Endodermal cell (in vitro differentiated cells): ENCODE measurements at places on chromosomes 5 and 9.
A peak's percentile ranks its signal among the peaks of the same experiment; 100 is the strongest.

DNA sequence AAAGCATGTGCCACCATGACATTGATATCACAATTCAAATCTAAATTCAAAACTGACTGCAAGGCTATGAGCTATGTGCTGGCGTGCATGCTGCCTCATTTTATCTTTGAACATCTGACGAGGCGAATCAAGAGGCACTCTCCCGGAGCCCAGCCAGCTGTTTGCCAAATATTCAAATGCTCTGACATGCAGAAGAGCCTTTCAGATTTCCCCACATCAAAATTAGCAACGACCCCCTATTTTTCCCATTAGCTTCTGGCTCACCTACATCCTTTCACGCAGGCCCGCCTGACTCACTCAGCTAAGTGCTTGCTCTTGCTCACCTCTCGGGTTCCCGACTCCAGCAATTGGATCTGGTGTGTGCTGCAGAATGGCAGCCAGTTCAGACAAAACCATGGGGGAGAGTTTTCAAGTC, 159.0 kb downstream of the NR2F1-AS1 start:
- peak; percentile 75 for DNase-seq

GRCh38 chr5:135885031-135885430, 10.6 kb downstream of the IL9 start:
- no peak for DNase-seq

DNA sequence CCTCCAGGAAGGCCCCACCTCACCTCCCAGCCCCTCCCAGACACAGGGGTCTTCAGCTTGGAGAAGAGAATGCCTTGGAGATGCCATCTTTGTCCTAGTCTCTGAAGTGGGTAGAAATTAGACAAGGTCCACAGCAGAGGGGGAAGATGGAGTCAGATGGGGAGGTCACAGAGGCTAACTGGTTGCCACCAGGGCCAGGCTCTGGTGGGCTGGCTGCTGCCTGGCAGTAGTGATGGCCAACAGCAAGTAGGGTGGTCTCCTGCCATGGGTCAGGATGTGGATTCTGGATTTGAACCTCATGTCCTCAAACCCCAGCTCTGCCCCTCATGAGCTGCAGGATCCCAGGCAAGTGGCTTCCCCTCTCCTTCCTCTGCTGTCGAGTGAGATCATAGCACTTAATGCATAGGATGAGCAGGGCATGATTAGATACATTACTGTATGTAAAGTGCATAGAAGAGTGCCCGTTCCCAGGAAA, 38.7 kb upstream of the NEK6 start:
- peak; percentile 22 for DNase-seq

DNA sequence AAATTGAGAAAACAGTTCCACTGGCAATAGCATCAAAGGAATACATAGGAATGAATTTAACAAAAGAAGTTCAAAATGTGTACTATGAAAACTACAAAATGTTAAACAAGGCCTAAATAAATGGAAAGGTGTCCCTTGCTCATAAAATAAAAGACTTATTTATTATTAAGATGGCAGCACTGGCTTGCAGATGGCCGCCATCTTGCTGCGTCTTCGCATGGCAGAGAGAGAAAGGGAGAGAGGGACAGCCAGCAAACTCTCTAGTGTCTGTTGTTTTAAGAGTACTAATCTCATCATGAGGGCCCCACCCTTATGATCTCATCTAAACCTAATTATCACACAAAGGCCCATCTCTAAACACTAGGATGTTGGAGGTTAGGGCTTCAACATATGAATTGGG, 47.1 kb downstream of the ABLIM3 start:
- no peak for DNase-seq

- DNase-seq = no peak
Measured at GRCh38 chr5:93039888-93040287, 541.1 kb downstream of the NR2F1-AS1 start.

DNA sequence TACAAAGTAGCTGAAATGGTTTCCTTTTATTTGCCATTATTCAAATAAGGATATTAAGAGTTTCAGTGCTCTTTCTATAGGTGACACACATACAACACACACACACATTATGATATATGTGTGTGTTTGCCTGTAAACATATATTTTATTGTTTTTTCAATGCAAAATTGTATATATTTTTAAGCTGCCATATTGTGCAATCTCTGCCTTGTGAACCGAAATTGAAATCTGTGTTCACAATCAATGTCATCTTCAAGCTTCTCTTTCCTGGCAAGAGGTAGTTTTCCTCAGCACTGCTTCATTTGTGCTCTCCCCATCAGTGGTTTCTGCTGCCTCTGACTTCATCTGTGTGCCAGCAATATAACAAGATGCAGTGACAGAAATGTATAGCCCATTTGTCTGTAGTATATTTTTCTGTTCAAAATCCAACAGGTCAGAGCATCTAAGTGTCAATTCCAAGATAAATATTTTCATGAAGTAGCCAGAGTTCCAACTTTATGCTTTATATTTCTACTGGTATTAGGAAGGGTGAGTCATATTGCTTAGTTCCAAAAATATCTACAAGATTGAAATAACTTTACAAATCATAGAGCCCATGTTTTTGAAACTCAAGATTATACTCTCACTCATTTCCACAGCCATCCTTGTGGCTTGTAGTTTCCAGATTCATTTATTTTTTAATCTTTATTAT, 1704.8 kb upstream of the CDH9 start:
- no peak for DNase-seq

- no peak for DNase-seq
Measured at GRCh38 chr5:111326551-111326950, 102.4 kb downstream of the CAMK4 start.

GRCh38 chr9:78210841-78211301, 25.0 kb upstream of the CEP78 start:
- no peak for DNase-seq

- DNase-seq = peak; percentile 61
Measured at GRCh38 chr5:3598769-3599211, 3.2 kb downstream of the IRX1 start.

- peak; percentile 69 for DNase-seq
Measured at GRCh38 chr5:168086104-168086610, 205.3 kb upstream of the WWC1 start.

GRCh38 chr9:87607859-87608258, 110.2 kb downstream of the DAPK1 start:
- no peak for DNase-seq

DNA sequence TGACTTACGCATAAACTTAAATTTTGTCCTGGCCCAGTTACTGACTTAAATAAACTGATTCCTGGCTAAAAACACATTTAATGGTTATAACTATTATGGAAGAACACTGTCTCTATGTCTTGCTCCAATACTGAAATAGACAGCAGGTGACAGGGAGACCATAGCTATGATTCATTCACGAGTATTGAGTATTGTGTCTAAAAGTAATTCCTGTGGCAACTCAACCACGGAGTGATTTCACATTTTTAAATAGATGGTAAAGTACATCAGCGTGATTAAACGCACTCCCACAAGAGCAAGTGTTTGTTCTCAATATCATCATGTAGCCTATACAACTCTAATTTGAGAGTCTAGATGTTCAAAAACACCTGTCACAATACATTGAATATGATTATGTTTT, 35.9 kb upstream of the PCSK1 start:
- no peak for DNase-seq

DNA sequence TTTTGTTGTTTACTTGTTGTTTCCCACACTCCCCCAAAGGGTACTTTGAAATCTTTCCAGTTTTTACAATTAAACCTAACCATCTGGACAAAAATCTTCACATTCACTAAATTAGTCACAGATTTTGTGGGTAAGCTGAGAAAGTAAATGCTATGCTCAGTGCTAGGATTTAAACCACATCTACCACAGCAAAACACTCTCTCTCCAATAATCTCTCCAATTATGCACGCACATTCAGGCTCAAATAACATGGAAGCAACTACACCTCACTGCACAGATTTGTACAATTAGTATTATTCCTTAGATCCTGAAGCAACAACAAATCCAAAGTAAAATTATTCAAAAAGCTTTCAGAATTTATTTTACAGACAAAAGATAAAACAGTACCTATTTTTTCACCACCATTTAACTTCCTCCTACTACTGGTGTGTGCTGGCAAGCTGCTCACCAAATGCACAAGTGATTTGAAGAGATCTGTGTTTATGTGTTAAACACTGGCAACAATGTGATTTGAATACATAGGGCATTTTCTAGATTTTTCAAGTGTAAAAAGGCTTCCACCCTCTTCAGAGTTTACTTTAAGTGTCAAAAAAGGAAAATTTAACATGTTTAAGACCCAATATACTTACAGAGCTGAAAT, 16.6 kb downstream of the ZNF608 start:
- DNase-seq = peak; percentile 14

DNA sequence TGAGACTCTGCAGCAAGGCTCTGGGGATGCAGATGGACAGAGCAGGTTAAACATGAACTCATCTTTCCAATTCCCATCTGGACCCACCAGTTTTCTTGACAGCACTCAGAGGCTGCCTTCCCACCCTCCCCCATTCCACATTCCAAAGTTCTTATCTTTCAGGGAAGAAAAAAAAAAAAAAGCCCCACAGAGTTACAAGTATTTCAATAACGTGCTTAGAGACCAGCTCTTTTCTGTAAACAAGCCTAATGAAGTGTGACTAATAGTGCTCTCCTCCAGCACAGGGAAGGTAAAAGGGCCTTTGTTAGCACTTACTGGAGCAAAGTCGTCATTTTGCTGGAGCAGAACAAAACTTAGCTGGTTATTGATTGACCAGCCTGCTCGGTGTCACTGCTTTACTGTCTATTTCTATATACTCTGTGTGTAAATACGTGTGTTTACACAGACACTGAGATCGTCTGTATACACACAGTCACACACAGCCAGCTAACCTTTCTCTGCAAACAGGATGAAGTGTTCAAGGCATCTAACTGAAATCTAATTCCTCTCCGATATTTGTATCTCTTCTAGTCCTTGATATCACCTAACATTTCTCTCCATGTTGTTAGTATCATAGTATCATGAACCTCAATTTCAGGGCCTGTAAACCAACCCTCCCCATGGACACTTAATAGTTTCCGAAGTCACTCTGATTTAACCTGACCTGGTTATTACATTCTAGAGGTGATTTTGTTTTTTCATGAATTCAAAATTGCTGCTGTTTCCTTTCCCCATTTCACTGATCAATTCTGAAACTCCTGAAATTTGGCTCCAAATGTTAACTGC, 84.9 kb downstream of the ZNF608 start:
- peak; percentile 83 for DNase-seq

- peak; percentile 72 for DNase-seq
Measured at GRCh38 chr5:150619359-150620230, 20.9 kb upstream of the SYNPO start.
